Stimulated activated CD4-positive, alpha-beta T cell treated with anti-CD3 and anti-CD28 coated beads, Interleukin-1b, Interleukin-23, amount 100 ng/mL, for 24 hours (primary cell): ENCODE measurements at places on chromosomes 7 and 10.

DNA sequence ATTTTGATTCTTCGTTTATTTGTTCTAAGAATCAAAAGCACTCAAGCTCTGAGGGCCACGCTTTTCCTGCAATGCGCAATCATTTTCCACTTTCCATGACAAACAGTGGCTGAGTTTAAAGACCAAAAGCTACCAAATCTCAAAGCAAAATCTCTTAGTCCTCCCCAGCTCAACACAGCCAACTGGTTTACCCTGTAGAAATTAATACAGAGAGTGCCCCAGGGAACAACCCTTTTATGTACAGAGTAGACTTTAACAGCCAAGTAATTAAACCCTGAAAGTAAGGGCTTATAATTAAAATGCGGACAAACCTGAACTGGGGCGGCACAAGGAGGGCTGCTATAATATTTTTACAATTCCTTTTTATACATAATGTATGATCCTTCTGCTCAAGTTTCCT is 53.2 kb downstream of the FAM53B start:
- DNase-seq = no peak

GRCh38 chr7:1689311-1689710 is 19.2 kb downstream of the ELFN1 start:
- no peak for DNase-seq

- no peak for DNase-seq
These were observed 19.8 kb downstream of the ERCC6 start for GRCh38 chr10:49518982-49519578.

GRCh38 chr7:106059556-106059955 is 52.6 kb downstream of the SYPL1 start:
- no peak for DNase-seq

- DNase-seq = no peak
These were observed 162.3 kb upstream of the KLF14 start for GRCh38 chr7:130896051-130896881.

GRCh38 chr10:92303096-92303495 is 12.1 kb downstream of the MARCHF5 start:
- no peak for DNase-seq

DNA sequence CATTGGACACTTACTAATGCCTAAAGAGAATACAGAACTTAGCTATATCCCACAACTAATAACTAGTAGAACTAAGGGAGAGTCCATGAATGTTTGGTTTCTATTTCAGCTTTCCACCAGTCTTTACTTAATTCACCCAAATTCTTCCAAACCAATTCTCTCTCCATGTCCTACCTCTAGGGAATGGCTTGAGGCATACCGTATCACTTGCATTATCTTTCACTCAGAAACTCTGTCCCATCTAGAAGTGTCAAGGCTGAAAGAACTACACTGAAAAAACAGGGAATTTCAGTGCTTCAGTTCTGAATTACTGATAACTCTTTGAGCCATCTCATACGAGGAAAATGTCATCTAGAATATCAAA is 758 bp downstream of the TMEM168 start:
- no peak for DNase-seq

GRCh38 chr7:151117565-151117964 is 31.3 kb downstream of the AGAP3 start:
- DNase-seq = no peak

GRCh38 chr7:150453181-150453580 is 2.8 kb downstream of the GIMAP8 start:
- no peak for DNase-seq

DNA sequence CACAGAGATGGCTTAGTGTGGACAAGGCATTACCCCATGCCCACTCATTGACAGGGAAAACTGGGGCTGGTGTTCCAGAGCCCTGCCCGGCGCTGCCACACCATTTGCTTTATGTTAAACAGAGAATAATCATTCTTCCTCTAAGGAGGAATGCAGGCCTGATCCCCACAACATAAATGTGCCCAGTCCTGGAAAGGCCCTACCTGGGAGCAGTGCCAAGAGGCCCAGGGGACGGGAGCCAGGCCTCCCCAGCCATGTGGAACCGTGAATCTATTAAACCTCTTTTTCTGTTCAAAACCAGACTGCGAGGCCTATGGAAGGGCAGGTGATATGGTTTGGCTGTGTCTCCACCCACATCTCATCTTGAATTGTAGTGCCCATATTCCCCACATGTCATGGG is 264.1 kb downstream of the GRID1 start:
- no peak for DNase-seq

GRCh38 chr7:107856806-107857540 is 34.0 kb upstream of the DLD start:
- DNase-seq = no peak
